ENCODE measurements at places on chromosomes 5 and 9. TPM values are rescaled to one million over a fixed set of nuclear protein-coding genes. Genes with fewer than 3 reads are reported as not detected.

GRCh38 chr5:146018514-146019375 lies 82.4 kb downstream of the SH3RF2 start:
- DNase-seq, result no peak

- DNase-seq, result no peak
Observed at GRCh38 chr5:159971038-159971437, 37.9 kb upstream of the TTC1 start.

DNA sequence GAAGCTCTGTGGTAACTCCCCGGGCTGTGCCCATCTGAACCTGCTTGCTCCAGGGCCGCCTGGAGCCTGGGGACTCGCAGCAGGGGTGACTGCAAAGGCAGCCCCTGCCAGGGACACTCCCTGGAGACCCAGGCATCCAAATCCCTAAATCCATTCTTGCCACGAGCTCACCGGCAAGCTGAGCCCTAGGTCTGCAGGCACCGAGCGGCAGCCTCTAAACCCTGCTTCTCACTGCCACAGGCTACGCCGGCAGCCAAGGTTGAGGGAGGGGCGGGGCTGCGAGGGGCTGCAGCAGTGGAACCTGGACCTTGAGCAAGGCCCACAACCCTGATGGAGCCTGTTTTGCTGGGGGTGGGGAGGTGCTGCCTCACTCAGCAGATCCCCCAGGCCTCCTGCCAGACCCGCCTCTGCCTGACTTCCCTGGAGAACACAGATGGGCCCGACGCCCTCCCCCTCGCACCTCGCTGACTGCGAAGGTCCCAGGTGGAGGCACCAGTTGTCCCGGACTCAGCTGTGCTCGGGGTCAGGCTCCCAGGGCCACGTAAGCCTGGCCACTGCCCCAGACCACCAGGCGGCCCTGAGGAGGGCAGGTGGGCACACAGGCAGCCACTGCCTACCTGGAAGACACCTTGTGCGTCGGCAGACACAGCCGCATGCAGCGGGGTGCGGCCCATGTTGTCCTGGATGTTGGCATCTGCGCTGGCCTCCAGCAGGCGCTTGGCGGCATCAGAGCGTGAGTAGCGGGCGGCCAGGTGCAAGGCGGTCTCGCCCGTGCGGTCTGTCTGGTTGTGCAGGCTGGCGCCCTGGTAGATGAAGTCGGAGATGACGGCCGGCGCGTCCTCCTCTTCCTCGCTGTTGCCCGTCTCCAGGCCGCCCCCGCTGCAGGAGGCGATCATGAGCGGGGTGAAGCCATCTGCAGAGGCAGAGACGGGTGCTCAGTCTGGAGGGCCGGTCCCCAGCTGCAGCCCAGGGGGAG lies 17.4 kb upstream of the SEC16A start:
- no peak for DNase-seq

DNA sequence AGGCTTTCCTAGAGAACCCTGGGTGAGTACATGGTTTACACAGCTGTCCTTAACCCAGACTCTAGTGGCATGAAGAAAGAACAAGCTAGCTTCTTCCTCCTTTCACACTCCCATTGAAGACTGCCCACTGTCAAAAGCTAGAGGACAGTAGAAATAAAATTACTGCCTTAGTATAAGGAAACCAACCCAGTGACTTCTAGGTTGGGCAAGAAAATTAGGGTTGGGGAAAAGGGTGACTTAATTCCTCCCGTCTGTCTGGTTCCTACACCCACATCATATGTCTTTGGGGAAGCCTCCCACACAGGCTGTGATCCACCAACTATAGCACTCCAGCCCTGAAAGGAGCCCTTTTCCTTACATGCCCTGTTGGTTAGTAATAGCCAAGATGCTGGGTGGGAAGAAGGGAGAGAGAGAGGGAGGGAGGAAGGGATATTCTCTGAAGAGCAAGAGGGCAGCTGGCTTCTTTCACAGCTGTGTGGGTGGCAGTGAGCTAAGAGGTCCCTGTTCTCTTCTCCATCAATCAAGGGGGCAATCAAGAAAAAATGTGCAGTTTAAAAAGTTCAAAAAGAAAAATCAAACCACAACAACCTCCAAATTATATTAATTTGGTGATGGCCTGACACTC lies 21.7 kb downstream of the HBEGF start:
- DNase-seq, result no peak

- peak; percentile 65 for DNase-seq
Observed at GRCh38 chr5:98638111-98638510, 135.4 kb upstream of the RGMB start.

The SLC34A1 gene
- not detected for total RNA-seq

The CNTNAP3B gene
- 0.03 TPM for total RNA-seq

The SEPTIN8 gene
- 25.3 TPM for total RNA-seq

The ORM2 gene
- not detected for total RNA-seq

The LRRC19 gene
- not detected for total RNA-seq

The SPEF2 gene
- total RNA-seq, result 8.4 TPM

The PHYHD1 gene
- total RNA-seq, result 10.0 TPM
